ENCODE measurements at places on chromosomes 3 and 15. TPM values are rescaled to one million over a fixed set of nuclear protein-coding genes. Genes with fewer than 3 reads are reported as not detected.

Gene AKAP13
- 49.1 TPM for total RNA-seq

Gene SLC27A2
- total RNA-seq: 33.7 TPM

Gene CDHR4
- total RNA-seq: 0.29 TPM

Gene CCDC12
- 60.3 TPM for total RNA-seq

Gene GPR15
- not detected for total RNA-seq

Gene PAK2
- total RNA-seq: 41.3 TPM

Gene CMTM7
- total RNA-seq: 37.8 TPM

Gene MKRN2OS
- not detected for total RNA-seq

Gene SRGAP3
- 0.77 TPM for total RNA-seq

Gene PIGZ
- total RNA-seq: 1.6 TPM

Gene NR1I2
- not detected for total RNA-seq

Gene INO80
- 10.9 TPM for total RNA-seq

Gene NME9
- total RNA-seq: not detected

Gene LIPH
- 7.4 TPM for total RNA-seq

Gene CEMIP
- total RNA-seq: 2.2 TPM

Measured in A549 treated with RU486 at 1 μM for 4 hours (cell line).